SW 1271 (cell line): ENCODE measurements at places on chromosomes 3 and 15.
A peak's percentile ranks its signal among the peaks of the same experiment; 100 is the strongest.

DNA sequence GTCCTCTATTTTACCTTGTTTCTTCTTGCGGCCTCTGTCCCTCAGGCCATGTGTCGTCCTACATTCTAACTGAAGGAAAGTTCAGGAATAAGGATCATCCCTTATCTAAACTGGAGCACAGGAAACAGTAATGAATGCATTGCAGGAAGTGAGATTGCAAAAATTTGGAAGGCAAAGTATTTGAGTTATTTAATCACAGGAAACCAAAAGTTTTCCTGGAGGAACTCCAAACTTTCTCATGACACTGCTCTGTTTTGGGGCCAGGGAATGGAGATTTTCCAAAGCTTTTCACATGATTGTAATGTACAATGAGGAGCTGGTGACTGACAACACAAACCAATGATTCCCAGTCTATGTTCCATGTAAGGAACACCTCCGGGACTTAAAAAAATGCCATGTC lies 57.8 kb upstream of the PLSCR4 start:
- DNase-seq: peak; percentile 46

DNA sequence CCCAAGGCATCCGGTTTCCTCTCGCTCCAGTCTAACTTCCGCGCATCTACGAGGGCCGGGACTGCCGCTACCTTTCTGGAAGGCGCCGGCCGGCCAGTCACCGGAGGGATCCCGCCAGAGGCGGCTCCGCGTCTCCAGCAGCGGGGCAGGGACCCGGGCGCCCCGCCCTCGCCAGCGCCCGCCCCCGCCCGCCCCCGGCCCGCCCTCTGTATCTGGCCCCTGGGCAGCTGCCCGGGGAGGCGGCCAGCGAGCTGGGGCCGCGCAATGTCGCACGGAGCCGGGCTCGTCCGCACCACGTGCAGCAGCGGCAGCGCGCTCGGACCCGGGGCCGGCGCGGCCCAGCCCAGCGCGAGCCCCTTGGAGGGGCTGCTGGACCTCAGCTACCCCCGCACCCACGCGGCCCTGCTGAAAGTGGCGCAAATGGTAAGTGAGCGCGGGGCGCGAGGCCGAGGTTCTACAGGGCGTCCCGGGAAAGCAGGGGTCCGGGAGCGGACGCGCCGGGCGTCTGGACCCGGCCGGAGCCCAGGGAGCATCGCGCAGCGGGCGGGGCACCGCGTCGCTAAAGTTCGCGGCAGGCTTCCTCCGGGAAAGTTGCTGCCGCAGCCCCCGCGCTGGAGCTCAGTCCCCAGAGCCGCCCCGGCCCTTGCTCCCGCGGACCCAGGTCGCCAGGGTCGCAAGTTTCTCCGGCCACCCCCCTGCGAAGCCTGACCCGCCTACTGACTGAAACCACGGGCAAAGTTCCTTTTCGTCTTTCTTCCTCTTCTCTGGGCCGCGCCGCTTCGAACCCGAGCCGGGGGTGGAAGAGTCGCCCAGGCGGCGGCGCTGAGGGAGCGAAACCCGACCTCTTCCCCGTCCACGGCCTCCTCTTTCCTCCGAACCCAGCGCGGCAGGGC lies at the start of gene CMTM7:
Gene CMTM7 (plus strand): TSS at position 211 of the 893 bp plus-strand sequence. CDS start 54 bp downstream, at position 265.
- DNase-seq: peak; percentile 19

GRCh38 chr3:69411346-69411745 lies 25.5 kb upstream of the FRMD4B start:
- DNase-seq: no peak

DNA sequence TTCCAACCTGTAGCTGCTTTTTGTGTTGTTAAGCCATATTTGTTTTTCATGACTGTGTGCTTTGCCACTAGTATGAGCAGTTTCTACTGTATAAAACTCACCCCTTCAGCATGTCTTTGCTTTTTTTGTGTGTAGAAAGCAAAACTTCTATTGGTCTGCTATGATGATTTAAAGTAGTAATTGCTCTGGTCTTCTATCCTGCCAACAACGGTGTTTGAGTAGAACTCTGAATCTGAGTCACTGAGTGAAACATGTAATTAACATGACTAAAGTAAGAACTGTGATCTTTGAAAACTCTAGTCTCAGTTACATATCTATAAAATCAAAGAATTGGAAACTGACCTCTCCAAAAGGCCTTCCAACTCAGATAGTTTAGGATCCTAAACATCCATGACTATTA lies 133.6 kb downstream of the TPRG1 start:
- DNase-seq: no peak

DNA sequence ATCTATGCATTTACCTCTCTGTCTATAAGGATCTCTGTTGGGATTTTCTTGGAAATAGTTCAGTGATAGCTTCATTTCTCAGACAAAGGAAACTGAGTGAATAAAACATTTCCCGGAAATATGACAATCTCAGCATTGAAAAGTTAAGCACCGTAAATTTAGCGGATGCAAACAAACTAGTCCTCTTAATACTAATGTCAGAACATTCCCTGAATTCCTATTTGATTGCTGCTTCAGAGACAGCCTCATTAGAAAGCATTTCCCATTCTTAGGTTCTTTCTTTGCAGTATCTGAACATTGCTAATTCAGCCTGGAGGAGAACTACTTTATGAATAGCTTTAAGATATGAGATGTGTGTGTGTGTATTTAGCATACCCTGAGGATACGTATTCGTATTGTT lies 101.3 kb downstream of the NR2F2 start:
- no peak for DNase-seq

- no peak for DNase-seq
Observed at GRCh38 chr3:174945951-174946350, 86.8 kb downstream of the NAALADL2 start.

DNA sequence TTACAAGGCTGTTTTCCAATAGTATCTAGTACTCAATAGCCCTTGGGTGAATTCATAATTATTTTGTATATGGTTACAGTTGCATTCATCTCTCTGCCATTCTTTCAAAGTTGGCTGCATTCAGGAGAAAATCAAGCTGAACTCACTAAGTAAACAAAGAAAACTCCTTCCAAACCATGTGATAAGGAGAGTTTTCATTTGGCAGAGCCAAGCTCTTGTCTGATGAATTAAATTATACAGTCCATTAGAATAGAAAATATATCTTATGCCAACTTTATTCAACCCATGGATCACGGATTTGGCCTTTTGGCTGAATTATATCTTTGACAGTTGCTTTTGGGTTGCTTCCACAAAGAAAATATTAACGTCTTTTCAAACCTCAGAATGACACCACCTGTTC lies 272.3 kb upstream of the ROBO1 start:
- DNase-seq: no peak

DNA sequence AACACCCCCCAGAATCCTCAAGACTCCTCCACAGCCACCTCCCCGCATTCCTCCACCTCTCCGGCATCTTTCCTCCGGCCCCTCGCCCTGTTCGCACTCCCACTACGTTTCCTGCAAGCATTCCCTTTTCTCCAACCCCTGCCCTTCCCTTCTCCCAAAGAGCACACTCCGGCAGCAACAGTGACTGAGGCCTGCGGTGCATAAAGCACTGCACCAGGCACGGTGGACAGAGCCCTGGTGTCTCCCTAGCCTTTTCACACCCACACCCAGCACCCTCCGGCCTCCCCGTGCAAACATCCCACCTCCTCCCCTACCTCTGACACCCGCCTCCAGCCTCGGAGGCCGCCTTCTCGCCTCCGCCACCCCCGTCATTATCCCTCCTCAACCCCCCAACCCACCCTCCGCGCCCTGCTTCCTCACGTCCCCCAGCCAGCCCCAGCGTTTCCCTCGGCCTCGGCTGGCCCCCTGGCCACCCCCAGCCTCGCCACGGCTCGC lies 577 bp downstream of the ZNF148 start:
- peak; percentile 42 for DNase-seq

DNA sequence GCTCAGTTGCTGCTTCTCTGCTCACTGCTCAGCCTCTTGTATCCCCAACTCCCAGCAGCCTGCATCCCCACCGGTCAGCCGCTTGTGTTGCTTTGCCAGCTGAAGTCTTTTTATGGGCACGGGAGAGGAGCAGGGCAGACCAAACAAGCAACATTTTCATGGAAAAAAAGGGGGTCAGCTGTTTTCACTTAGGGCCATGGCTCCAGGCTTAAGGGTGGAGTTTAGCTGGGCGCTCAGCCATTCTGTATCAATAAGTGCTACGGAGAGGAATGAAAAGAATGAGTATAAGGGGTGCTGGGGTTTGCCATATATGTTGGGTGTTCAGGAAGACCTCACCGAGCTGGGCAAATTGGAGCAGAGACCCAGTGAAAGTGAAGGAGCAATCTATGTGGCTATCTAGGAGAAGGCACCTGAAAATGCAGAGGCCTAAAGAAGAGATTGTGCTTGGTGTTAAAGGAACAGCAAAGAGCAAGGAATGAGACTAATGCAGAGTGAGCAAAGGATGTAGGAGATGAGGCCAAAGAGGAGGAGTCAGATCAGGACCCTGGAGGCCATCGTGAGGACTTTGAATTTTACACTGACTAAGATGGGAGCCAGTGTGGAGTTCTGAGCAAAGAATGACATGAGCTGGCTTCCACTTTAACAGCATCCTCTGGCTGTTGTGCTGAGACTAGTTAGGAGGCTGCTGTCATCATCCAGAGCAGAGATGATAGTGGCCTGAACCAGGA lies 16.6 kb upstream of the IREB2 start:
- DNase-seq: no peak

DNA sequence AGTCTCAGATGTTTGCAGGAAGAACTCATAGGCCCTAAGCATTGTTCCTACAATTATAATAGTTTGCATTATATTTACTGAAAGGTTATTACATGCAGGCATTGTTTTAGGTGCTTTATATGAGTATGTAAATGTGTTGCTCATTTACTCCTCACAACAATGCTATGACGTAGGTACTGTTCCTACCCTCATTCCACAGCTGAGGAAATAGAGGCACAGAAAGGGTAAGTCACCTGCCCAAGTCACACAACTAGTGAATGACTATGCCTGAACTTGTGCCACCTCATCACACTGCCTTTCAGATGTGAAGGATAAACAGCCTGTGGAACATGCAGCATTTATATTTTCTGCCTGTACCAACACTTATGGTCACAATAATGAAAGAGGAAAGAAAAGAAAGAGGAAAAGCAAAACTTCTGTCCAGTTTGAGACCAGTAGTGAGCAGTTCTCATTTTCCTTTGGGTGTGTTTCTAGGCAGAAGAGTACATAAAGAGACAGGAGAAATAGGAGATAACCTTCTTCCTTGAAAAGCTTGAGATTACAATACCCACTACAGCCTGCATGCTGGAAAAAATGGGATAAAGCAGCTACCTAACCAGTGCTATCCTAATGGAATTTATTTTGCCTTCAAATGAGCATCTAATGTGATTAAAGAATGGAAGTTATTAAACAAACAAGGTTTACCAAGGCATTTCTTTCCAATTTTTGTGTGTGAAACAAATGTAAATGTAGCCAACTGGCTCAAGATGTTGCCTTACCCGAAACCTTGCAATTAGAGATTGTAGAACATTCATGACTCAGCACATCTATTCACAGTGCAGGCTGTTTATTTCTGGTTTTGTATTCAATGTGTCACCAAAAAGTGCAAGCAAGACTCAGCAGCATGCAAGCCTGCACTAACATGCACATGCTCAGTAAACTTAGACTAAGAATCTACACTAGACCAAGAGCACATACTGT lies 20.5 kb upstream of the ENTPD3 start:
- no peak for DNase-seq

GRCh38 chr3:160968761-160969160 lies 136.4 kb downstream of the B3GALNT1 start:
- no peak for DNase-seq

DNA sequence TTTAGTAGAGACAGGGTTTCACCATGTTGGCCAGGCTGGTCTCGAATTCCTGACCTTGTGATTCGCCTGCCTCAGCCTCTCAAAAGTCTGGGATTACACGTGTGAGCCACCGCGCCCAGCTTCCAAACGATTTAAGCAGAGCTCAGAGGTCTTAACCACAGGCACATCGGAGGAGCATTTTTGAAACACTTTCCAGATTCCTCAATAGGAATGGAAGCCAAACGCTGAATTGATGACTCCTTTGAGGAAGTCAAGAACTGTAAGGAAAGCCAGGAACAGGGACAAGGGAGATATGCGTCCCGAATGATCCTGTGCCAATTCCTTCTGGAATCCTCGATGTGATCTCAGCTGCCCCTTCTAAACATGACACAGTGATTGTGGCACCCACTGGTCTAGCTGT lies 40.0 kb downstream of the TRH start:
- DNase-seq: no peak

- DNase-seq: peak; percentile 43
Observed at GRCh38 chr3:128878556-128879124, 780 bp upstream of the ACAD9 start.

GRCh38 chr15:26773917-26774316 lies 1.1 kb upstream of the GABRB3 start:
- no peak for DNase-seq

DNA sequence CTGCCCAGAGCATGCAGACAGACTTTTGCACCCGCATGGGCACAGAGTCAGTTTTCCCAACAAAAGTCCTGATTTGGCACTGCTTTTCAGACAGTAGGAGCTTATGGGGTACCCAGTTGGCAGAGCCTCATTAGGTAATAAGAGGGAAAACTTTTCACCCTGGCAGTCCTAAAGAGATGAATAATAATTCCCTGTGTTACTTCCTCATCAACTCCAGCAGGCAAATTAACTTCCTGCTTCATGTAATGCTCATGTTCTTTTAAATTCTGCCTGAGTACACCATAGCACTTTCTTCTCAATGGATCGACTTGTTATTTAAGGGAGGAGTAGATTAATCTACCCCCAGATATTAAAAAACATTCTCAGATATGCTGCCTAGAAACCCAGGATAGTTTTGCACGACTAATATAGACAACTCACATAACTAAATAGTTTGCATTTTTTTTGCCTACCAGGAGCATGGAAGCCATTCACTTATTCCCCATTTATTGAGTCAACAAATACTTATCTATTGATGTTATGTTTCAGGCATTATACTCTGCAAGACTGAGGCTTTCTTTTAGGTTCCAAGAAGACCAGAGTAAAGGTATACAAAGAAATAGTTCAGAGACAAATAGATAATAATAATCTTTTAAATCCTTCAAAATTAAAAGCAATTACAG lies 214.5 kb downstream of the KCNMB2 start:
- no peak for DNase-seq

GRCh38 chr3:32992310-32992686 lies 40.9 kb downstream of the CCR4 start:
- DNase-seq: no peak

GRCh38 chr15:68410466-68411342 lies 21.3 kb downstream of the ITGA11 start:
- DNase-seq: no peak

GRCh38 chr3:355622-356021 lies 159.1 kb downstream of the CHL1 start:
- DNase-seq: no peak
